ENCODE measurements at places on chromosomes 1 and 21. TPM values are rescaled to one million over a fixed set of nuclear protein-coding genes. Genes with fewer than 3 reads are reported as not detected.

Gene TDRD5
- not detected for total RNA-seq

Gene OR2M3
- total RNA-seq, result not detected

Gene RUNX3
- 39.5 TPM for total RNA-seq

Gene CHODL
- total RNA-seq, result not detected

Gene MAP10
- 1.8 TPM for total RNA-seq

Gene USH2A
- not detected for total RNA-seq

Gene RFX5
- 115 TPM for total RNA-seq

Gene ALX3
- total RNA-seq, result not detected

Gene RASAL2
- total RNA-seq, result 0.27 TPM

Gene ITGB2
- 78.9 TPM for total RNA-seq

Gene TTC24
- total RNA-seq, result 12.4 TPM

Gene VWA5B1
- total RNA-seq, result 0.19 TPM

Gene CLCA4
- total RNA-seq, result not detected

Gene FMO1
- total RNA-seq, result 0.98 TPM

Gene SLAMF9
- total RNA-seq, result not detected

Gene NT5C1A
- total RNA-seq, result not detected

Gene OR14C36
- total RNA-seq, result not detected

Gene MFAP2
- total RNA-seq, result not detected

Gene GNG4
- total RNA-seq, result not detected

Gene MAP7D1
- 94.7 TPM for total RNA-seq

Gene NUP210L
- 0.06 TPM for total RNA-seq

Gene RNF223
- total RNA-seq, result not detected

Gene REN
- not detected for total RNA-seq

Gene MTR
- total RNA-seq, result 63.8 TPM

Gene EVA1C
- not detected for total RNA-seq

Gene FHAD1
- total RNA-seq, result not detected

Gene MTARC1
- not detected for total RNA-seq

Gene KNCN
- not detected for total RNA-seq

Gene C1orf87
- not detected for total RNA-seq

Gene SPATA21
- 0.40 TPM for total RNA-seq

Gene AMIGO1
- 0.15 TPM for total RNA-seq

Gene ABCB10
- total RNA-seq, result 25.4 TPM

Gene SMPDL3B
- total RNA-seq, result not detected

Gene LCE1B
- not detected for total RNA-seq

Gene PLA2G2D
- total RNA-seq, result not detected

Gene NKAIN1
- total RNA-seq, result not detected

Gene RNPC3
- 43.7 TPM for total RNA-seq

Gene S100A3
- total RNA-seq, result not detected

Gene SLC1A7
- not detected for total RNA-seq

Gene KLF18
- not detected for total RNA-seq

Gene TSNAX
- 33.5 TPM for total RNA-seq

Gene LCK
- 135 TPM for total RNA-seq

Gene RAB25
- total RNA-seq, result not detected

Gene C1QTNF12
- total RNA-seq, result 6.1 TPM

Gene CA6
- total RNA-seq, result not detected

Gene NID1
- not detected for total RNA-seq

Gene CSMD2
- not detected for total RNA-seq

Gene OR2AK2
- total RNA-seq, result not detected

Gene FAM110D
- not detected for total RNA-seq

Gene CLEC20A
- total RNA-seq, result not detected

Gene C1QB
- total RNA-seq, result not detected

Gene SPRR2F
- total RNA-seq, result not detected

Gene SH2D1B
- total RNA-seq, result not detected

Gene DMRTA2
- total RNA-seq, result not detected

Gene RGS13
- 245 TPM for total RNA-seq

Data from OCI-LY7 (cell line).